ENCODE measurements at places on chromosomes 11 and 22. TPM values are rescaled to one million over a fixed set of nuclear protein-coding genes. Genes with fewer than 3 reads are reported as not detected.

DNA sequence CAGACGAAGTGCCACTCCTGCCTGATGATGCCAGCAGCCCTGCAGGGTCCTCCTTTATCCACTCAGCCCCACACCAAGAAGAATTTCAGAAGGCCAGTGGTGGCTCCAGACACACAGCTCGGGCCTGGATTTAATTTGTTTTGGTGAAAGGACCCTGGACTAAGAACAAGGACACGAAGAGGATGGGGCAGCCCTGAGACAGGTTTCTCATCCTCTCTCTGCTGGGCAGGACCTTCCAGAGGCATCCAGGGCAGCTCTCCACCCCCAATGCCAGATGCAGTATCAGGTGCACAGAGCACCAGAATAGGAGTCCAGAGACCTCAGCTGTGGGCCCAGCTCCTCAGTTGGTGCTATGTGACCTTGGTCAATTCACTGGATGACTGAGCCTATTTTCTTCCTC is 72.0 kb downstream of the TRIM29 start:
- peaks cover 9% of the 10 kb centered on the region for H3K4me1 ChIP-seq
- peaks cover 72% of the 10 kb centered on the region for H3K27me3 ChIP-seq
- no peaks in the 10 kb centered on the region for H3K36me3 ChIP-seq
- no peak for ATAC-seq

- H3K4me1 ChIP-seq = peaks cover 6% of the 10 kb centered on the region
- no peak overlapping the region for H3K4me3 ChIP-seq
- H3K27ac ChIP-seq = peak overlapping the region; percentile 86
- H3K27me3 ChIP-seq = no peaks in the 10 kb centered on the region
- no peak for ATAC-seq
Observed at GRCh38 chr11:64766881-64767280, 7.1 kb upstream of the PYGM start.

- peaks cover 100% of the 10 kb centered on the region for H3K27me3 ChIP-seq
- H3K4me3 ChIP-seq = no peak overlapping the region
- no peak overlapping the region for H3K27ac ChIP-seq
- no peak for ATAC-seq
- no peaks in the 10 kb centered on the region for H3K4me1 ChIP-seq
- no peaks in the 10 kb centered on the region for H3K36me3 ChIP-seq
Observed at GRCh38 chr11:64716473-64717267, 6.3 kb downstream of the NRXN2 start.

DNA sequence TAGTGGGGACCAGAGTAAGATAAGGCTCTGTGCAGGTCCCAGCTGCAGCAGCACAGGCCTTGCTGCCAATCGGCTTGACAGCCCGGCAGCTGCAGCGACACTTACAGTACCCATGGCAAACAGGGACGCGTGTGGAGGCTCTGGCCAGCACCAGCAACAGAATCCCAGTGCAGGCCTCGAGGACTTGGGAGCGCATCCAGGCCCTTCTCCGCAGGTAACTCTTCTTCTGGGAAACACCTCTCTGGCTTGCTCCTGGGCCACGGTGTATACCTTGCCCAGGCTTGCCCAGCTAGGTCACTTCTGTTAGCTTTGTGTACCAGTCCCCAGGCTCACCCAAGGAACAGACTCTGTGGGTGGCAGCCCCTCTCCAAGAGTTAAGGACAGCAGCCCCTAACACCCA is 126.7 kb downstream of the CTTN start:
- no peaks in the 10 kb centered on the region for H3K4me1 ChIP-seq
- no peak overlapping the region for H3K4me3 ChIP-seq
- H3K27ac ChIP-seq = no peak overlapping the region
- no peaks in the 10 kb centered on the region for H3K36me3 ChIP-seq

GRCh38 chr11:134398079-134398444 is 14.0 kb downstream of the B3GAT1 start:
- H3K27ac ChIP-seq = no peak overlapping the region
- no peaks in the 10 kb centered on the region for H3K4me1 ChIP-seq
- peaks cover 67% of the 10 kb centered on the region for H3K27me3 ChIP-seq

GRCh38 chr11:46049325-46049897 is 71.8 kb downstream of the PHF21A start:
- no peaks in the 10 kb centered on the region for H3K27me3 ChIP-seq
- ATAC-seq = no peak
- no peak overlapping the region for H3K27ac ChIP-seq
- H3K4me3 ChIP-seq = no peak overlapping the region
- H3K4me1 ChIP-seq = peaks cover 8% of the 10 kb centered on the region

GRCh38 chr11:134802116-134802515 is 390.1 kb upstream of the B3GAT1 start:
- H3K4me3 ChIP-seq = no peak overlapping the region
- no peaks in the 10 kb centered on the region for H3K36me3 ChIP-seq
- ATAC-seq = no peak
- peaks cover 46% of the 10 kb centered on the region for H3K27me3 ChIP-seq
- no peak overlapping the region for H3K27ac ChIP-seq

DNA sequence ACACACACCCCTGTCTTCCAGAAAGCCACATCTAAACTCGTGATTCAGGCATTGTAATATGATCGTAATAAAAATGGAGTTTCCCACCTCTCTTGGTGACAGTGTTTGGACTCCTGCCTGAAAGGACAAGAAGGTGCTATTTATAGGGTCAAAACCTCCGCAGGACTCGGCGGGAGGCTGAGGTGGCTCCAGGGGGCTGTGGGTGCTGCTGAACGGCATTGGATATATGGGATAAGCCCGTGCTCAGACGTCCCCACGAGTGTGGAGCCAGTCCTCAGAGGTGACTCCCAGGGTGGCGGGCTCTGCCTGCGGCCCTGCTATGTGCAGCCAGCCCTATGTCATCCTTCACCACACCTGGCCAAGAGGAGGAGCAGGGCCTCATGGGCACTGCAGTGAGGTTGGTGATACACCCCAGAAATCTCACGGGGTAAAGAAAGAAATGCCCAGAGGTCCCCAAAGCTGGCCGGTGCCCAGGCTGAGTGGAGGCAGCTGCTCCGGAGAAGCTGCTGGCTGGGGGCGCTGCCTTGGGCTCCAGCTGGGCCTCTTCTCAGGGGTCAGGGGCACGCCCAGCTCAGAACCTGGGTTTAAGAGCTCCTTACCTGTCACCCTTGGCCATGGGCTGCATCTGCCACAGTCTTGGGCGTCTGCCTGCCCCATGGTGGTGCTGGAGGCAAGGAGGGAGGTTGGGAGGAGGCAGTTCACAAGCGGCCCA is 5.1 kb upstream of the OSBPL5 start:
- no peak for ATAC-seq
- no peaks in the 10 kb centered on the region for H3K27me3 ChIP-seq
- H3K36me3 ChIP-seq = no peaks in the 10 kb centered on the region
- H3K4me1 ChIP-seq = no peaks in the 10 kb centered on the region
- H3K27ac ChIP-seq = no peak overlapping the region
- no peak overlapping the region for H3K4me3 ChIP-seq

DNA sequence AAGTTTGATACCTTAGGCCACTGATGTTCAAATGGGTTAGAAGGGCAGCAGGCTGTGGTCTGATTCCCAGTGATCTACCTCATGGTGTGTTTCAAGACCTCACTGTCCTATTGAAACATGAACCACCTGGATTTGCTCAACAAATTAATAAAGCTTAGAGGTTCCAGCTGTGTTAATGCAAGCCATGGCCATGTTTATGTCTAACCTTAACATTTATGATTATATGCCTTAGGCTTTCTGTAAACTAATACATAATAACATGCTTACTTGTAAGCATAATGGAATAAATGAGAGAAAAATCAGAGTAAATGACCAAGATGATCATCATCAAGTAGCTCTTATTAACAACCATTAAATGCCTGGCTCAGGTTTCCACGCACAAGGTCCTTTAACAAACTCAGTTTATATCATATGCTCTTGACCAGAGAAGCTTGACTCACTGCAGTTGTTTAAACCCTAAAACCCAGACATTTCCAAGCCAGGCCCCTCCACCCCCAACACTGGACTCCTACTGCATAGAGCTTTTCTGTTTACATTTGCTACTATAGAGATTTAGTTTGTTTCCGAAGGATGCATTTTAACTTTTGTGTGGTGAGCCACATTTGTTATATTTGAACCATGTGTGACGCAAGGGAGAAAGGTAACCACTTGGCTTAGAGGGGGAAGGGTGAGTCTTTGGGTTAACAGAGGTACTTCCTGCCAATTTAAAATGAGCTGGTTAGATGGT is 43.7 kb downstream of the KREMEN1 start:
- no peak for ATAC-seq
- H3K27ac ChIP-seq = no peak overlapping the region

Gene CHRM1
- 0.89 TPM for total RNA-seq

Gene MS4A4A
- 37.7 TPM for total RNA-seq

Gene OR5D14
- total RNA-seq = not detected

Gene GAB2
- 84.8 TPM for total RNA-seq

Gene C11orf86
- total RNA-seq = not detected

GRCh38 chr11:1705126-1706052 is 8.4 kb downstream of the KRTAP5-6 start:
- H3K36me3 ChIP-seq = no peaks in the 10 kb centered on the region
- H3K4me1 ChIP-seq = no peaks in the 10 kb centered on the region
- H3K27me3 ChIP-seq = peaks cover 49% of the 10 kb centered on the region
- H3K4me3 ChIP-seq = no peak overlapping the region
